Activated CD8-positive, alpha-beta memory T cell treated with anti-CD3 and anti-CD28 coated beads, Interleukin-2, amount 10 ng/mL, durations not matched to agents 7 days and 5 days (primary cell): ENCODE measurements at places on chromosomes 3 and 15.

- DNase-seq: no peak
Observed at GRCh38 chr15:52683580-52683979, 4.4 kb upstream of the ATOSA start.

GRCh38 chr3:45487508-45487907 lies 99.1 kb downstream of the LARS2 start:
- DNase-seq: no peak

GRCh38 chr3:149523512-149524299 lies 49.2 kb downstream of the TM4SF4 start:
- DNase-seq: no peak

- DNase-seq: no peak
Observed at GRCh38 chr3:137770835-137771399, 6.8 kb downstream of the SOX14 start.

DNA sequence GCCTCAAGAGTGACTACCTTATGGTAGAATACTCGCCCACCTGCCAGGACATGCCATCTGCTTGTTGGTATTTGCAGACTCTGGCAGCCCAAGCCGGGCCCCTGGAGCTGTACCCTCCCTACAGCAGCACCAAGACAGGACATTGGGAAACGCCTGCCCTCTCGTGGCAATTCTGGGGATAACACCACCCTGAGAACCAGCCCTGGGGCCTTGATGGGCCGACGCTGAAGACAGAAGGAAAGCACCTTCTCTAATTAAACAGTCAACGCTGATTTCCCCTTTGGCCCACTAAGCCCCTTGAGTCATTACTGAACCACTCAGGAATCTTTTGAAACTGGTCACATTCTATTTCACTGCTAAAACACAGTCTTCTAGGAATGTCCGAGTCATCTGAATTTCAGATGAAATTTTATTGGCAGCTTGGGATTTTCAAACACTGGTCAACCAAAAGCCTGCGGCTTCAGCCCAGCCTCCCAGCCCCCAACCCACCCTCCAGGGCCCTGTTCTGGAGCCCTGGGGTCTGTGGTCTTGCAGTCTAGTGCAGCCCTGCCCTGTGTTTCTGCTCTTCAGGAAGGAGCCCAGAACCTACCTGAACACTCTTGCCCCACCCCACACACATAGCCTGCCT lies 91.3 kb downstream of the TMEM266 start:
- peak; percentile 83 for DNase-seq

DNA sequence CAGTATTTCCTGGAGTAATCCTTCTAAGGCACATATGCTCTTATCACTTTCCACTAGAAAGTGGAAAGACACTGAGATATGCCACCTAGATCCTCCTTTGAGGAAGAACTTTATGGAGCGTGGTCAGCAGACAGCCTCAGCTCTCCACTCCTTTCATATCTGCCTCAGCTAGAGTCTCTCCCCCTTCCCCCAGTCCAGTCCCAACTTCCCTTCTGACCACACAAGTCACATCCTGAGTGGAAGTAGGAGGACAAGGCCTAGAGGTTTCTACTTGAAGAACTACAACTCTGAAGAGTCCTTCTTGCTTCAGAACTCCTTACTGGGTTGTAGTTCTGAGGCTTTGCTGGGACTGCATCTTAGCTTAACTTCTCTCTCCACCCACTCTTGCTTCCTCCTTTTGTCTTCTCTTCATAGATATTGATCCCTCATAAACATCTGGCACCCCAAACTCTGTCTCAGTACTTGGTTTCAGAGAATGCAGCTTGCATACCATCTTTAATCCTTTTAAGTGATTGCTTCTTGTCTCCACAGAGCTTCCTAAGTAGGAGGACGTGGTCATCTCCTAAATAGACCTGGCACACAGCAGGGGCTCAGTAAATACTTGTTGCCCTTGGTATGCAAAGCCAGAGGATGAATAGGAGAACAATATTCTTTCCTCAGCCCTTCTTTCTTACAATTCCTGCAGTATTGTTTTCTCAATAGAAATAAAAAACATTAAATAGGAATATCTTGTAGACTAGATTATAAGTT lies 109.6 kb downstream of the OXSM start:
- DNase-seq: no peak

GRCh38 chr15:27792756-27793264 lies 306.3 kb downstream of the OCA2 start:
- no peak for DNase-seq

DNA sequence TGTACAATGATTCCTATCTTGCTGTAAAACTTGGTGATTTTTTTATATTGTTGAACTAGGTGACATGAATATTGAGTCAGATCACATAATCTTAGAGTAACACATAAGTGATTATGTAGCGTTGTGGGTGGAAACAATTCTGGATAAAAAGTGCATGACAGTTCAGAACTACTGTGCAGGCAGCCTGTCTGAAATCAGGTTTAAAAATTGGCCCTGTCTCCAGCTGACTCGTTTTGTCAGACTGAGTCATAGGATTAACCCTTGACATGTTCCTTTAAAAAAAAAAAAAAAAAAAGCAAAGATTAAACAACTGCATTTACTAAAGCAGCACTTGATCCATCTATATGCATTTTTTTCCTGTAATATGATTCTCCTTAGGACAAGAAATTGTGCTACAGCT lies 160.0 kb upstream of the CGNL1 start:
- no peak for DNase-seq

DNA sequence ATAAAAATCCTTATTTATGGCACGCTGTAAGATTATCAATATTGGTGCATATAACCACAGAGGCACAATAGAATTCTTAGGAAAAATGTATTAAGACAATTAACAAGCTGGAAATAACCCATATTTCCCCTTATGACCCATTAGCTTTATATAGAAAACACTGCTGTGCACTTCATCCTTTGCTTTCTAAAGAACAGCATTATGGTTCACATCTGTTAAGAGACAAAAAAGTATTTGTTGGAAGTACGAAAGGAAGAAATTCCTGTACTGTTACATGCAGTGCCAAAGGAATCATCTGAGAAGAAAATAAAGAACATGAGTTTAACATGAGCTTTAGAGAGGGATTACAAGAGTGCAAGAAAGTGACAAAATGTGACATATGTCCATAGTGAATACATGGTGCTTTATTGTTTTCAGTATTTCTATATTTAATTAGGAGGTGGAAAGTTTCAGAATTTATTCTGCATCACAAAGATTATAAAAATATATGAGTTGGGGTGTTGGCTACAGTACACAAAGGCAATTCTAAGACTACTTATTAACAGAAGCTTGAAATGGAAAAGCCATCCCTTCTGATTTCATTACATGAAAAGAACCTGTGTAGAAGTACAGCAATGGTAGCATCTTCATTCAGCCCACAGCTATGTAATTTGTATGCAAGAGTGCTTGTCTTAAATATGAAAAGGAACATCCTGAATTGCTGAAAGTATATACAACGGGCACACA lies 6.8 kb downstream of the UBE3A start:
- DNase-seq: no peak

DNA sequence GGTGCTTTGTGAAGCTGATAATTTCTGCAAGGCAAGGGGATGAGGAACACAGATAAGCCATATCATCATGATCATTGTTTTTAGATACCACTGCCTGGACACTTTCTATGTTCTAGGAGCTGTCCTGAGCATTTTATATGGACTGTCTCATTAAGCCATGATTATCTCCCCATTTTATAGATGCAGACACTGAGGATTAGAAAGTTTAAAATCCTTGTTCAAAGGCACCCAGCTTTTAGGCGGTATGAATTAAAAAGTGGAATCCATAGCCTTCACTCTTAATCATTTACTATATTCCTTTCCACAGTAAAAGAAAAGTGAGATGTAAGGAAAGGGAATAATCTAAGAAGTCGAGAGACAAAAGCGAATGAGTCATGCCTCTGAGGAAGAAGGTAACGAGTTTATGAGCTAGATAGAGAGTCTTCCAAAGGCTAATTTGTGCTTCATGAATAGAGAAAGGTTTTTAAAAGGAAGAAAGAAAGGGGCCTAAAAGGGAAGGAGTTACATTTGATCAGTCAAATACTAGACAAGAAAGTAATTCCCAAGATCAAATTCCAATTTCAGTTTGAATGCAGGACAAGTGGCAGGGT lies 856.0 kb downstream of the FHIT start:
- no peak for DNase-seq

- DNase-seq: no peak
Observed at GRCh38 chr3:108527109-108527508, 16.7 kb upstream of the MYH15 start.

DNA sequence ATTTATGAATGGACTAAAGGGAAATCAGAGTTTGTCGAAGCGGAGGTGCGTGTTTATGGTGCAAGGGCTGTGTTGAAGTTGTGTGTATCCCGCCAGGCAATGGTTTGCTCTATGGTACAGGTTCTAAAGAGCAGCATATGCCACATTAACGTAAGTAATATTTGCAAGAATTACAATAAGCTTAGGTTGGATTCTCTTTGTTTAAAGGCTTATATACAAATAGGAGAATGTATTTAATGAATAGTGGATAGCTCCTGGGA lies 800 bp downstream of the EPHA3 start:
- DNase-seq: no peak

DNA sequence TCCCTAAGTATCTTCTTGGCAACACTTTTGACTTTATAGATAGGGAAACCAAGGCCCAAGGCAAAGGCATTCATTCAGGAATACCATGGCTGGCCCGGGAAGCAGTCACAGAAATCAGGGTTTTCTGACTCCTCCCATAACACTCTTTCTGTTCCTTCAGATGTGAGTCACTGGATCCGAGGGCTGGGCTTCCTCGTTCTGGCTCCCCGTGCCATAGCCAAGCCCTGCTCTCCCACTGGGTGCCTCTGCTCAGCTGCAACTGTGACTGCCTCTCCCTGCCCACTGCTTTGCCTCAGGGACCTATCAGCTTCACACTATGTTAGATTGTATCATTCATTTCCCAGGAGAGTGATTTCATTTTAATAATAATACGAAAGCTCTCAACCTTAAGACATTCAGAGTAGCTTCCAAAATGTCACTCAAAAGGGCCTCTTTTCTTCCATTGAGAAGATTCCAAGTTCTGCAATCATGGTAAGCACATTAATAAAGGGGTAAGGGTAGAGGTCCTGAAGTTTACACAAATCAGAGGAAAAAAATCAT lies 50.2 kb downstream of the GABRB3 start:
- DNase-seq: no peak

DNA sequence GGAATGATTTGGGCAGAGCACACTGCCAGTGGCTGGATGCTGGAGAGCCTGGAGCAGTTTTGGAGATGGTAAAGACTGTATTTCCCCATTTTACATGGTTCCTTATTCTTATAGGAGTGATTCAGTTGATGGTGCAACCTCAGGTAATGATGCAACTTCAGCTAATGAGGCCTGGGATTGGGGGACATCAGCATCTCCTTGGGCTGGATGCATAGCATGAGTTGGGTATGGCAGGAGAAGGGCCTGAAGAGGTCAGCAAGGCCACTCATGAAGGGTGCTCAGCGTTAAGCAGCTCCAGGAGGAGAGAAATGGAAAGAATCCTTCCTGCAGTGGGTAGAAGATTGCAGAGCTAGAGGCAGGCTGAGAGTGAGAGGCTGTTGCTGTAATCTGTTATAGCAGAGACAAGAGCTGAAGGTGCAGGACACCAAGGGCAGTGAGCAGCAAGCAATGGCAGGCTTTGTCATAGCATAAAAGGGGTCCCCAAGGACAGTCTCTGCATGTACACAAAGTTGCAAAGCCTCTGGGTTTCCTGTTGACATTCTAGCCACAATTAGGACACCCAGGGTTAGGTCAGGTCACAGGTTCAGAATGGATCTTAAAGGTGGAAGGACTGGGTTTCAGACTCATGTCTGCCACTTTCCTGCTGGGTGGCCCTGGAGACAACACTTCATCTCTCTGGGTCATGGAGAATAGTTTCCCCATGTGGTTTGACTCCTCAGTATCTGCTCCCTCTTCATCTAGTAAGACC lies 29.5 kb upstream of the SNRK start:
- no peak for DNase-seq

DNA sequence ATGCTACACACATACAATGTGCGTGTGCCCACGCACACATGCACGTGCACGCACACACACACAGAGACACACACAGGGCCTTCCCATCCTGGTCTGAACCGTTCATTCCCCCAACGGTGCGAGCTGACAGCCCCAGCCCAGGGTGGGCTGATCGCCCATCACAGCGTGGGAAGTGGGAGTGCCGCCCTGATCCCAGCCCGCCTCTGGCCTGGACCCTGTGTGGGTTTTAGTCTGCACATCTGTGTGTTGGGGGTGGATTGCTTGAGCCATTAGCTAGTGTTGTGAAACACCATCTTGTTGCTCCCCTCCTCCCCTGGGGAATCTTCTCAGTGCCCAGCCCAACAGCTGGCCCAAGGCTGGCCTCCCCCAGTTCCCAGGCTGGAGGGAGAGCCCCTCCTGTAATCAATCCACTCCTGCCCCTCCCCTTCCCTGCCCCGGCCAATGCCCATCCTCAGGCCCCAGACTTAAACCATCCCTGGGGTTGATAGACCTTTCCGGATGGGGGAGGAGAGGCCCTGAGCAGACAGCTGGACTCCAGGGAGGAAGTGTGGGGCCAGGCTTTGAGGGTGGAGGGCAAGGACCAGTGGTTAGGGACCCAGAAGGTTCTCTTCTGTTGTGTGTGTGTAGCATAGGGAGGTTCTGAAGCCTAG lies 8.3 kb downstream of the SEMA3G start:
- DNase-seq: no peak

GRCh38 chr3:167733961-167734497 lies 663 bp downstream of the PDCD10 start:
- peak; percentile 43 for DNase-seq

GRCh38 chr3:57942872-57943283 lies 65.3 kb upstream of the FLNB start:
- DNase-seq: no peak

DNA sequence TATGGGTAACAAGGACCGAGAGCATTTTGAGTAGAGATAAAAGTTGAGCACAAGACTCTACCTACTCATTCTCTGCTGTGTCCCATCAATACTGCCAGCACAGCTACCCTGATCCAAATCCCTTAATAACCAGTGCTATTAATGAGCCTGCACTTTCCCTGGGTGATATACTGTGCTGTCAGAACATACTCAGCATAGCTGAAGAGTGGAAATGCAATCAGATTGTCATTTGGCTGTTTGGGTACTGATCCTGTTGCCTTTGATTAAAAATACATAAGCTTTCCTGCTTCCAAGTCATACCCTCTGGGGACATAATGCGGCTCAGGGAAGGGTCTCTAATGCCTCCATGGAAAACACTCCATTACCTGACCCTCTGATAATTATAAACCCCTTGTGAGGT lies 917.5 kb downstream of the SQOR start:
- DNase-seq: no peak

DNA sequence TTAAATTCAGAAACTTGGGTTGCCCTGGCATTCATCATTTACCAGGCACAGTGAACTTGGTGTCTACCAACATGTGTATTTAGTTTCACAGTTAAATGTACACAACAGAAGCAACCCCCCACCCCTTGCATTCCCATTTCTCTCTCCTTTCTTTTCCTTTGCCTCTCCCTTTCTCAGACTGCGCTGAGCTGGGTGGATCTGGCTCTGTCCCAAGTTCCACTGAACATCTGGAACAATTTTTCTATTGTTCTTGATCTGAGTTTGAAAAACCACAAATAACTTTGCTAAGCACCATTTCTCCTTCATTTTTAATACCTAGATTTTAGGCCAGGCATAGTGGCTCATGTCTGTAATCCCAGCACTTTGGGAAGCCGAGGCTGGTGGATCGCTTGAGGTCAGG lies 242.2 kb downstream of the ABHD5 start:
- DNase-seq: no peak

GRCh38 chr15:60616147-60616546 lies 137.2 kb upstream of the ICE2 start:
- DNase-seq: no peak
